ENCODE measurements at places on chromosomes 6 and 20.

DNA sequence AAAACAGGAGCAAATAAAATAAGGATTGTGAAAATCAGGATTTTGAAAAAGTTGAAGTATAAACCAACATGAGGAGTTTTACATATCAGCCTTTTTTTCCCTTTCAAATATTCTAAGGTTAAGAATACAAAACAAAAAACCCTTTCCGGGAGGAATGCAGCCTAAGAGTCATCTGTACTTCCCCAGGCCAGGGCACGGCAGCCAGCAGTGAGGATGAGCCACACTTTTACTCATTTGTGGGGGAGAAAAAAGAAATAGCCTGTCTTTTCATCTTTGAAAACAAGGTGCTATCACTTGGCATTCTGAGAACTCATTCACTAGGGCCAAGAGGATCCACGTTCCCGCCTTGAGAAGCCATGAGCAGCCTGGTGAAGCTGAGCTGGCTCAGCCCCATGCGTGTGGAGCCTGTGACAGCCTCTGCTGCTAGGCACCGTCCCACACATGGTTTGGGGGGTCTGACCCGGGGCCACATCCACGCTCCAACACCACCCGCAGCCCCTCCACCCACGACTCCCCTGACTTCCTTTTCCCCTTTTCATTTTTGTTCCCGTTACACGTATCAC, 11.2 kb downstream of the SLC22A1 start:
- no peak for DNase-seq

DNA sequence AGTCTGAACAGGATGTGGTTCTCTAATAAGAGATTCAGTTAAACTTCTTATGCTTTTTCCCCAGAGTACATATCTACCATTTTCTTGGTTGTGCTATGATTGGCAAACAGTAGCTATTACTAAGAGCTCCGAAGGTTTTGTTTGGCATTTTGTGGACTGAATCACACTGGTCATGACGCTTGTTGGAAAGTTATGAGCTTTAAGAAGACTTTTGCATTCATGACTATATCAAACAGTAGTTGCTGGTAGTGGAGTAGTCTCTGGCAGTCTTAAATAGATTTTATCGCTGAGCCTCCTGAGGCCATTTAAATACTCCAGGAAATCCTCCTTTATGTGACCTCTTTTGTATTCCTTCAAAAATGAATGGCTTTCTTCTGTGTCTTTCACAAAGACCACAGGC, 40.8 kb downstream of the CCDC170 start:
- DNase-seq, result no peak

- no peak for DNase-seq
Measured at GRCh38 chr20:35311409-35311808, 19.2 kb upstream of the FAM83C start.

- no peak for DNase-seq
Measured at GRCh38 chr6:8940356-8940755, 505.0 kb upstream of the SLC35B3 start.

DNA sequence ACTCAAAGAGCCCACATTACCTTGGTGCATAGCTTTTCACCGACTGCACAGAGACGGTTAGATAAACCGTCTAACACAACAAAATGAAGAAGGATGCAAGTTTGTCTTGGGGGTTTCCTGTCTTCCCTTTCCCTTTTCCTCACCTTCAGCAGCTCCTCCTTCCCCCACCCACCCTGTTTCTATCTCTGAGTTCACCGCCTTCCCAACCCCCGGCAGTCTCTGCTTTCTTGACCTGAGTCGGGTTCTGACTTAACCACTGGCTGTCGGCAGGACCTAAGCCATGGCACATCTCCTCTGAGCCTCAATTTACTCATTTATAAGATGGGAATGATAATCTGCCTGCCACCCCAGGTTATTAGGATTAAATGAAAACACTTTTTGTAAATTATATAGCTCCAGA, 25.8 kb upstream of the CNKSR3 start:
- DNase-seq, result no peak

DNA sequence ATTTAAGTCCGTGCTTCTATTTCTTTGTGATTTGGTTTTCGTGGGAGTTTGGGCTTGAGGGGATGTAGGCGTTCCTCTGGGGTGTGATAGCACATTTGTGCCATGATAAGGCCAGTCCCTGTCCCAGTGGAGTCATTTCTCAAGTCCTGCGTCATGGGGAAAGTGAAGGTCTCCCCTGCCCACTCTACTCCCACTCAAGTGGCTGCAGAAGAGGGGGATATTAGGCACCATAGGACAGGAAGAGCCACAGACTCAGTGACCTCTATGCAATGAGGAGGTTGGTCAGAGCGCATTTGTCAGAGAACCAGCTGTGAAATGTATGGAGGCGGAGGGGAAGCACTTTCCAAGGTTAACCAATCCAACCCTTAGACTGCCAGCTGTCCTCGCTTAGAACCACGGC, 51.9 kb upstream of the EDN1 start:
- no peak for DNase-seq

DNA sequence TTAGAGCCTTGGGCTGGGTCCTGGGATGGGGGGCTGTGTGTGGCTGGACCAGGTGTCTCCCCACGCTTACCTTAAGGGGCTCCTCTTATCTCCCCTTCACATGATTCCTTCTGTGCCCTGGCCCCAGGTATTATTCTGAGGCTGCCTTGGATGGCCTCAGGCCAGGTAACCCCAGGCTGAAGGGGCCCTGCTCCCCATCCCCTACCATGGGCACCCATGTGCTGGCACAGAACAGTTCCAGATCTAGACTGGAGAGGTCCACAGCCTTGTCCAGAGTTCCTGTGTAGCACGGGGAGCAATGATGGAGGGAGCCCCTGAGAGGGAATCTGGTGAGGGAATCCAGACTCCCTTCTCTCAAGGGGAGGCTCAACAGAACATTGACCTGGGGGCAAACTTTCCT, 32.1 kb downstream of the MOCS1 start:
- DNase-seq, result no peak

GRCh38 chr6:119224095-119224701, 125.4 kb downstream of the MAN1A1 start:
- no peak for DNase-seq

DNA sequence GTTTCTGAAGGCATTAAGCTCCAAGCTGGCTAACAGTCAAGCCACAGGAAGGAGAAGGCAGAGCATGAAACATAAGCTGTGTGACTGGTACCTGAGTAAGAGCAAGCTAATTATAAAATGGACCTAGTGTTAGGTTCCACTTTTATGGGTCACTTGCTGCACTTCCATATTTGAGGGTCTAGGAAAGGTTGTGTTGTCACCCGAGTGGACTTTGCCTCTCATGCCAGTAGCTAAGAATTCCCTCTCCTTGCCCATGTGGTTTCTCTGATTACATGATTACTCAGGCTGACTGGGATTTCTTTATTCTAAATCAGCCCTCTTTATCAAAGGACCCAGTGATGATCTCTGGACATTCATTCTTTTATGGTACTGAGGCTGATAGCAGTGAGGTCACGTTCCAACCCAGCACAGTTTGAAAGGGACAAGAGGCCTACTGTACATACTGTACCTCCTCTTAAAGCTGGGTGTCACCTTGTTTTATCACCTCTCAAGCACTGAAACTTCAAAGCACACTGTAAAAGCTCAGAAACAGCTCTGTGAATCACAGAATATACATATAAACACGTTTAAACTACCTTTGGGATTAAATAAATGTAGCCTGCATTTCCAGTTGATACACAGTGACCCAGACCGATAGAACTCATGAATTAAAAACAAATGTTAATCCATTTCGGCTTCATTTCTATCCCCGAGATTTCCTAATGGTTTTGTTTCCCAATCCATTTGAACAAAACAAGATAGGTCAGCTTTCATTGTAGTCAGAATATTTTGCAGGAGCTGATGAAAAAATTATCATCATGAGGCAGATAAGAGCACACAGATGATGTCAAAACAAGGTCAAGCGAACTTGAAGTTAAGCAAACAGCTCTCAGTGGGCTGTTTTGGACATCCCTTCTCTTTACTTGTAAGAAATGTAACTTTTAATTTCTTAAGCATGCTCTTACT, 96.5 kb downstream of the ALDH8A1 start:
- DNase-seq, result no peak

Measured in CD4-positive, alpha-beta T cell treated with Interleukin-12 subunit alpha and Interleukin-12 subunit beta, for 1 hour (primary cell).